ENCODE measurements at places on chromosomes 6 and 20. TPM values are rescaled to one million over a fixed set of nuclear protein-coding genes. Genes with fewer than 3 reads are reported as not detected.

DNA sequence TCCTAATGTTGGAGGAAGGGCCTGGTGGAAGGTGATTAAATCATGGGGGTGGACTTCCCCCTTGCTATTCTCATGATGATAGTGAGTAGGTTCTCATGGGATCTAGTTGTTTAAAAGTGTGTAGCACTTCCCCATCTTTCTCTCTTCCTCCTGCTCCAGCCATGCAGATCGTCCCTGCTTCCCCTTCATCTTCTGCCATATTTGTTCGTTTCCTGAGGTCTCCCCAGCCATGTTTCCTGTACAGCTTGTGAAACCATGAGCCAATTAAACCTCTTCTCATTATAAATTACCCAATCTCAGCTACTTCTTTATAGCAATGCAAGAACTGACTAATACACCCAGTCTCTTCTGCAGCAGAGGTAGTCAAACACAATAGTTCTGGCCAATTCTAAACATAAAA, 5.4 kb downstream of the EPM2A start:
- DNase-seq, result no peak

GRCh38 chr20:42319252-42320013, 701.3 kb upstream of the CHD6 start:
- DNase-seq, result no peak

DNA sequence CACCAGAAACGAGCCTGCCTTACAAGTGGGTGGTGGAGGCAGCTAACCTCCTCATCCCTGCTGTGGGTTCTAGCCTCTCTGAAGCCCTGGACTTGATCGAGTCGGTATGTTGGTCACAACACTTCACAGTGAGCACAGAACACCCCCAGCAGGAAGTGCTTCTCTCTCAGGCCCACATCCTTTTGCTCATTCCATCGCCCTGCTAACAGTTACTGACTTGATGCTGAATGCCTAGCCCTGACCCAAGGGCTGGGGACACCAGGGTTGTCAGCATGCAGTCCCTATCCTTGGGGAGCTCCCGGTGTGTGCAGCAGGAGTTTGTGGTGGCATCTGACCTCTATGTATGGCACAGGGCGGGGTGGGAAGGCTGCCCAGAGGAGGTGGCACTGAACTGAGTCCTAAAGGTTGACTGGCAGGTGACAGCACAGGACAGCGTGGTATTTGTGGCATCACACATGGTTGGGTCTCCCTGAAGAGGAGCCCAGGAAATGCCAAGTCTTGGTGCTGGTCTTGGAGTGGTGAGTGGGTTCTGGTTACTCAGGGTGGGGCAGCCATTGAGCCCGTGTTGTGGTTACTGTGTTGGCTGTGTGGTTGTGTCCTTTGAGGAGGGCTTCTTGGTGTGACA, 26.7 kb downstream of the GTSF1L start:
- no peak for DNase-seq

GRCh38 chr6:110705543-110705942, 109.7 kb downstream of the CDK19 start:
- no peak for DNase-seq

DNA sequence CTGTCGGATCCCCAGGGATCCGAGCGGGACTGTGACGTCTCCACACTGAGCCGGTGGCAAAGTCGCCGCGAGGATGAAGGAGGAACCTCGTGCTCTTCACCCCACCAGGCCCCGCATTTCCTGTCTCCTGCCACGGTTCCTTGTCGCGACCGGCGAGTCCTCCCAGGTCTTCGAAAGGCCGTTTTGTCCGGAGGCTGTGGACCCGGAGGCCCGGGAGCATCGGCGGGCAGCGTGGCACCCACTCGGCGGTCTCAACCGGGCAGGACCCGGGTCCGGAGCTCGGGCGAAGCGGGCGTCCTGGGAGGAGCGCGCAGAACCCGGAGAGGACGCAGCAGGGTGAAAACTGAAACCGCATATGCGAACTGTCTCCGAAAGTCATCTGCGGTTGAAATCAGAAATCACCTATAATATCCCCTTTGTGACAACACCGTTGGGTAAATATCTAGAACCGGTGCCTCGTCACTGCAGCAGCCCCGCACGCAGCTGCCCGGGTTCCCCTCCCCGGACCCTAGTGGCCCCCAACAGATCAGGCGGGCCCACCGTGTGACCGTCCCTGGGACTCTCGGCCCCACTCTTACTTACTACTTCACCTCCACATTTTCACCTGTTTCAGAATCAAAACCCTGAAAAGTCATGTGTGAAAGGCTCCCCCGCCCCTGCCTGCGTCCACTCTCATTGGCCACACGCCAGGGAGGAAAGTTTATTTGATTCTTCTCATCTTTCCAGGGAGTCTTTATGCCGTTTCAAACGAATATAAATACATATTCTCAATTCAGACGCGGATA, 3.1 kb upstream of the ULBP2 start:
- no peak for DNase-seq

DNA sequence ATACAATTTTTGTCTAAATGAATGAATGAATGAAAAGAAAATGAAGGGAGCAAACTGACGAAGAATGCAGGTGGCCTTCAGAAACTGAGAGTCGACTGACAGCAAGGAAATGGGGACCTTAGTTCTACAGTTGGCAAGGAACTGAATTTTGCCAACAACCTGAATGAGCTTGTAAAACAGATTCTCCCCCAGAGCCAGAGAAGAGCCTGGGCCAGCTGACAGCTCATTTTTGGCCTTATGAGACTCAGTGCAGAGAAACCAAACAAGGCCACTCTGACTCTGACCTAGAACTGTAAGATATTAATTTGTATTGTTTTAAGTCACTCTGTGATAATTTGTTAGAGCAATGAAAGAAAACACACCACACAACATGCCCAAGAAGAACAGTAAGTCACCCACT, 21.8 kb downstream of the MAN1A1 start:
- DNase-seq, result no peak

SIRT5 gene
- 13.1 TPM for total RNA-seq

Data from GM23338 (cell line).